ENCODE measurements at places on chromosomes 7 and 10. TPM values are rescaled to one million over a fixed set of nuclear protein-coding genes. Genes with fewer than 3 reads are reported as not detected.

DNA sequence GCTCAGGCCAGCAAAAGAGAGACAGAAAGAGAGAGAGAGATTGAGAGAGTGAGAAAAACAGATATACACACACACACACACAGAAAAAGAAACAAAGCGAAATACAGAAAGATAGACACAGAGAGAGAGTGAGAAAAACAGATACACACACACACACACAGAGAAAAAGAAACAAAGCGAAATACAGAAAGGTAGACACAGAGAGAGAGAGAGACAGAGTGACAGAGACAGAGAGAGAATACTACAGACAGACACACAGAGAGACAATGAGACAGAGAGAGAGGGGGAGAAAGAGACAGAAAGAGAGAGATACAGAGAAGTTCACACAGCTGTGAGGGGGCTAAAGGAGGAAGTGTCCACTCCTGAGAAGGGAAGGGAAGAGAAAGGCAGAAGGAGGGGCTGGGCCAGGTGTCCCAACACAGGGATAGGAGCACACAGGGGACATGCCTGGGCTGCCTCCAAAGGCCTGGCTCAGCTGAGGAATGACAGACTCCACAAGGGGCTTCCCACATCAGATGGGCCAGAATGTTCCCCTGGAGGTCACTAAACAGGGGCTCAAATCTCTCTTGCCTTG is 4.3 kb downstream of the GCK start:
- no peak for DNase-seq

The POU6F2 gene
- 0.08 TPM for total RNA-seq

GRCh38 chr7:55532150-55532917 is 40.0 kb downstream of the VOPP1 start:
- no peak for DNase-seq

The MYH16 gene
- total RNA-seq, result not detected

DNA sequence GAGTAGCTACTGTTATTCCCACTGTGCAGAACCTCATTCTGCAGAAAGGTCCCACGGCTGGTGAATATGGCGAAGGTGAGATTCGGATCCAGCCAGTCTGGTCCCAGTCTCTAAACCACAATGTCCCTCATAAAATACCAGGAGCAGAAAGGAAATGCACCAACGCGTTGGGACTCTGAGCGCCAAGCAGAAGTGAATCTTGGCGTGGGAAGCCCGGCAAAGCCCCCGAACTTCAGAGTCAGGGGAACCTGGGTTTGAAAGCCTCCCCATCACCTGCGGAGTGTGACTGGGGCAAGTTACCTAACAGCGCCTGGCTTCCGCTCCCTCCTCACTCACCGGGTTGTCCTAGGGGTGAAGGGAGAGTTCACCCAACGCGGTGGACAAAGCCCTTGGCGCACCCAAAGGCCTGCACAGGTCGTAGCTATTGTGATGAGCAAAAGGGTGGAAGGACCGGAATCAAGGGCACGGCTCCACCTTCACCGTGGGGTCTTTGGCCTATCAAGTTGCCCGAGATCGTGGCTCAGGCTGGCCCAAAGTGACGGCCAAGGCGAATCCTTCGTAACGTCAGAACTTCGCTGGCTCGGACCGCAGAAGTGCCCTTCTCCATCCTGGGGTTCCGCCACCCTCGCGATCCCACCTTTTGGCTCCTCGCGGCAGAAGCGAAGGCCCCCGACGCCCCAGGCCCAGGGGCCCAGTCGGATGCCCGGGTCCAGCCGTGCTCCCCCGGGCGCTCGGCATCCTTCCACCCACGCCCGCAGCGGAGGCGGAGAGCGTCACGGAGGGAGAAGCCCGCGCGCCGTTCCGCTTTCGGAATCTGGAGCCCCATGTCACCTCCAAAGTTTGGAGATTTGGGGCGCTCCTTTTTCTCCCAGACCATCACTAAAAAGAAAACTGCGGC is 811 bp downstream of the RGS10 start:
- DNase-seq, result no peak

DNA sequence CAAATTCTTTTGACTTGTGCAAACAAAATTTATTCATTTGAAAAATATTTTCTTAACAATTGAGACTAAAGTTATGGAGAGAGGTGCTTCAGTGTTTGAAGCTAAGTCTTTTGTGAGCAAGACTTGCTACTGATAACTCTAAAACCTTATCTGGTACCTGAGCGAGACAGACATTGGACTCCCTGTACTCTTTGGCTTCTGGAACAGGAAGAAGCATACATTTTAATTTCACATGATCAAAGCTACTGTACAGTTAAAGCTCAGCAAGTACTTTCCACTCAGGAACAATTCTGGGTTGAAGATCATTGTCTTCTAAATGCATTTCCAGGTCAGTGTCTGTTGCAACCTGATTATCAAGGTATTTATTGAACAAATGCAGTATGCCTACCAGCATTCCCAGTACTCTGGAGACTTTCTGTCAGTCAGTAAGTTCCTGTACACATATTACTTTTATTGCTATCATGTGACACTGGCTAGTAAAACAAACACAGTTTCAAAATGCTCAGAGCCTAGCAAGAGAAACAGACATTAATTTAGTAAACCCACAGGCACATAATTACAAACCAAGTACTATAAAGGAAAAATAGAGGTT is 42.4 kb downstream of the CABCOCO1 start:
- DNase-seq, result no peak

DNA sequence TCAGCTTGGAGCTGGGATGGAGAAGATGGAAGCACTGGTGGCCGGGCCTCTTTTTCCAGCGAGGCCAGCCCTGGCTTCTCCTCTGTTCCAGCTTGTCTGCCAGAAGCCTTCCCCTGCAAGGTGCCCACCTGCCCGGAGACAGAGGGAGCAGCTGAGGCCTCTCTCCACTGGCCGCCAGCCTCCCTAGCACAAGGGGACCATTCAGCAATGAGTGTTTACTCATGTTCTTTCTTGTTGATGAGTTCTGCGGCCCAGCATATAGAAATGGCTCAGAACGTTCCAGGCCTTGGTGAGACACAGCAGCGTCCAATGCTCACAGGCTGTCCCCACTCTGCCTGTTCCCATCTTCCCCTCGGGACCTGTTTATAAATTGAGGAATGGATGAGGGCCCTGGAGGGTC is 47.3 kb downstream of the CHST3 start:
- no peak for DNase-seq

DNA sequence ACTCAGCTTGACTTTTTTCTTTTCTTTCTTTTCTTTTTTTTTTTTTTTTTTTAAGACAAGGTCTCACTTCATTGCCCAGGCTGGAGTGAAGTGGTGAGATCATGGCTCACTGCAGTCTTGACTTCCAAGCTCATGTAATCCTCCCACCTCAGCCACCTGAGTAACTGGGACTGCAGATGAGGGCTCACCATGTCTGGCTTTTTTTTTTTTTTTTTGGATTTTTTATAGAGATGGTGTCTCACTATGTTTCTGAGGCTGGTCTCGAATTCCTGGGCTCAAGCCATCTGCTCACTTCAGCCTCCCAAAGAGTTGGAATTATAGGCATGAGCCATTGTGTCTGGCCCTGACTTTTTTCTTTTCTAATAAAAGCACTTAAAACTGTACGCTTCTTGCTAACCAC is 358.2 kb upstream of the IGFBP3 start:
- DNase-seq, result no peak

The KCP gene
- total RNA-seq, result 0.03 TPM

DNA sequence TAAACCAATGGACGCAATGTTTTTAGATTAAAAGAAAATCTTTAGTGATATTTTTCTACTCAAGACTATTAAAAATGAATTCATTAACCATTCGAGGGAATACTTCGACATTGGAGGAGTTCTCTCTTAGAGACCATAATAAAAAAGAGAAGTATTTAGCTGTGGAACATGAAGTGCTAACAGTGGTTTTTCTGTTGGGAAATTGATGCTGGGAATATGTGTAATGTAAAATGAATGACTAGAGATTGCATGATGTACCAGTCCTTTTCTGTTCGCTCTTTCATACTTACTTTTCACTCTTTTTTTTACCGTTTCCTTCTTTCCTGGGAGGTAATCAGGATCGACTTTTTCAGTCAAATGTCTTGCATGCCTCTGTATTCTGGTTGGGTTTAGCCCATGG is 41.3 kb downstream of the ST7 start:
- DNase-seq, result no peak

- peak; percentile 87 for DNase-seq
Measured at GRCh38 chr7:116340943-116341907, 130.9 kb downstream of the TES start.

DNA sequence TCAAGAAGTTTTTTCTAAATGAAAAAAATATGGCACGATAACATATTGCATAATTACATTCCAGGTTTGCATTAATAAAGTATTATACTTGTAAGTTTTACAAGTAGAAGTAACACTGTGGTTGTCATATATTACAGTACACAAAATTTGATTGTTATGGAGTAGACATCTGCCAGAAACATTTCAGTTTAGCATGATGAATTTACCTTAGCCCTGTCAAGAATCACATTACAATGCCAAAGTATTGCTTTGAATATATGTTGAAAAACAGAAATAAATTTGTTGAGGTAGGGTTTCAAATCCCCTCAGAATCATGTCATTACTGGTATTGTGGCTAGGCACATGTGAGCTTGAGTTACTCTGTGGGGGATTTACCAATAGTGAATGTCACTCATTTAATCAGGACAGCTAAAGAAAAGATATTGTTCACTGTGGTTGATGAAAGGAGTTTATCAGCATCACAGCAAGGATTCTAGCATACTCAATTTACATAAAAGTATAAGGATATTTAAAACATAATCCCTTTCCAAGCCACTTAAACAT is 112.1 kb downstream of the MDFIC start:
- DNase-seq, result no peak

The CYP26A1 gene
- not detected for total RNA-seq

The PIK3CG gene
- 0.03 TPM for total RNA-seq

DNA sequence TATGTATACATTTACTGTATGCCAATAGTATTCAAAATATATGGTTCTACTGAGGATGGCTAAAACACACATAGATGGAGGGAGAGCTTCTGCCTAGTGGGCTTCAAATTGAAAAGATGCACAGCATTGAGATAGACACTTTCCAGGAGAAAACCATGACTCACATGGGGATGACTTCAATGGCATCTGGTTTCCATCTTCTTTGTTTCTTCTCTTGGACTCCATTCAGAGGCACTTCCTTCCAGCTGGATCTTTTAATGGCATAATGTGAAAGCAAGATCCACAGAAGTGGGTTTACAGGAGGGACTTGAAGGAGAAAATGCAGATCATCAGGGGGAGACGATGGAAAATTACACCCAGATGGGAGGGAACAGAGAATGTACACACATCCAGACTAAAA is 84.9 kb downstream of the ZNF365 start:
- DNase-seq, result peak; percentile 32

DNA sequence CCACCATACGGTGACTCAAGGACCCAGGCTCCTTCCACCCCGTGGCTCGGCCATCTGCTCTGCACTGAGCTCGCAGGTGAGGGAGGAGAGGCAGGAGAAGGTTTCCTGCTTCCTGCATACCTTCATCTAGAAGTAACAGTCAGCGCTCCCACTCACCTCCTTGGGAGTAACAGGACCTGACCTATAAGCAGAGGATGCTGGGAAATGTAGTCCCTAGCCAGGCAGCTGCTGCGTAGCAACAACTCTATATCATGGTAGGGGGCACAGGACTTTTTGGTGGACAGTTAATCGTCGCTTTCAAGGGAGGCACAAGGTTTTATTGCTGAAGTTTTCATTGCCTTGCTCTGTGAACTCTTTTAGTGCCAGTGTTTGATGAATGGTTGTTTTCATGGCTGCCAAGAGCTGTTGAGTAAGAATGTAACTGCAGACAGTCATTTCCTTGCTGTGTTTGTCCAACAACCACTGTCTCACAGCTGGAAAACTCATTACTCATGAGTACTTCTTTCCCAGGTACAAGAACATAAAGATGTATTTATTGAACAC is 10.2 kb upstream of the ZFYVE27 start:
- peak; percentile 55 for DNase-seq

- DNase-seq, result no peak
Measured at GRCh38 chr7:127980901-127981300, 50.3 kb downstream of the LRRC4 start.

- DNase-seq, result peak; percentile 4
Measured at GRCh38 chr10:67606572-67606971, 89.4 kb downstream of the CTNNA3 start.
